ENCODE measurements at places on chromosomes 4 and X. TPM values are rescaled to one million over a fixed set of nuclear protein-coding genes. Genes with fewer than 3 reads are reported as not detected.

DNA sequence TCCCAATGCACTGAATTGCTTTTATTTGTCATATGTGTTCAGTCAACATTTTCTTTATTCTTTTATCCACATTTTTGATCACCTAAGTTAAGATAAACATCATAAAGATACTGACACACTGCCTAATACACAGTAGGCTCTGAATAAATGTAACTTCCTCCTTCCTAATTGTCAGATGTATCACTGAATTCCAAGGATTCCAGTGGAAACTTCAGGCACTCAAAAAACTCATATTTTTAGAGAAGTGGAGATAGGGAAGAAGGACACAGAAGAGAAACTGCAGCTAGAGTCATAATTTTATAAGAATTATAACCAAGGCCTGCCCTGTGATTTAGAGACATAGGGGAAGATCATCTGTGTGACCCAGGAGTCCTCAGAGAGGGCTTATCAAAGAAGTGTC, 753.3 kb downstream of the ADGRL3 start:
- no peak for DNase-seq

- peak; percentile 34 for DNase-seq
These were observed 33.2 kb upstream of the MID1IP1 start for GRCh38 chrX:38768079-38768478.

DNA sequence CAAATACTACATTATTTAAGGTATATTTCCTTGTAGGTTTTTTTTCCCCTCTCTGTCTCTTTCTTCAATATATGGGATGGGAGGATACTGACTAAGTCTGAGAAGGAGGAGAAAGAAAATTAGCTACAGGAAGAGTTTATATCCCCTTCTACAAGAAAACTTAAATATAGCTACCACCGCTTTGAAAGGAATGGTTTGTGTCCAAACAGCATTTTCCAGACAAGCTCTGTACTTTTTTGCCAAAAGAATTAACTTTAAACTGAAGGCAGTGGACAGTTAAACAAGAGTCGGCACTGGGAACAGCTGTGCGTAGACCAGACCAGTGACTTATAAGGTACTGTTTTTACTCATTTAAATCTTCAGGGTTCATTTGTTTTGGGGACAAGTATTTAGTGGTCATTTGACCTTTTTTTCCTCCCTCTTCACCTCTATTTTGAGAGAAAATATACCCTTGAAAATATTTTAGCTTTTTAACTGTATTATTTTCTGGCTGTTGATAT, 303.7 kb downstream of the ARHGAP24 start:
- peak; percentile 69 for DNase-seq

GRCh38 chr4:43113196-43113595, 220.7 kb downstream of the GRXCR1 start:
- DNase-seq: no peak

DNA sequence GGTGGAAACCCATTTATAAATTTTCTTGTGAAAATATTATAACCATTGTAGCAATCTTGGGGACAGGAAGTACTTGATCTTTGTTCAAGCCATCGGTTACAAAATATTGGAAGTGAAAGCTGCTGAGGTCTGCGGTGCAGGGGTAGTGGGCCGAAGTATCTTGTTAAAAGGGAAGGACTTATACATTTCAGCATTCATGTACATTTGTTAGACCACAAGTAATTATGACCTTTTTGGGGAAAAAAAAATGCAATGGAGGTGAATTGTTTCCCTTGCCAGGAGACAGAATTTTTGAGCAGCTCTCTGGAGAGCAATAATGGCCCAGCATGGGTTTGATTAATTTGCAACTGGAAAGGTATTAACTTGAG, 121.3 kb downstream of the EGF start:
- no peak for DNase-seq

- no peak for DNase-seq
These were observed 173.8 kb upstream of the SCML1 start for GRCh38 chrX:17563515-17563914.

DNA sequence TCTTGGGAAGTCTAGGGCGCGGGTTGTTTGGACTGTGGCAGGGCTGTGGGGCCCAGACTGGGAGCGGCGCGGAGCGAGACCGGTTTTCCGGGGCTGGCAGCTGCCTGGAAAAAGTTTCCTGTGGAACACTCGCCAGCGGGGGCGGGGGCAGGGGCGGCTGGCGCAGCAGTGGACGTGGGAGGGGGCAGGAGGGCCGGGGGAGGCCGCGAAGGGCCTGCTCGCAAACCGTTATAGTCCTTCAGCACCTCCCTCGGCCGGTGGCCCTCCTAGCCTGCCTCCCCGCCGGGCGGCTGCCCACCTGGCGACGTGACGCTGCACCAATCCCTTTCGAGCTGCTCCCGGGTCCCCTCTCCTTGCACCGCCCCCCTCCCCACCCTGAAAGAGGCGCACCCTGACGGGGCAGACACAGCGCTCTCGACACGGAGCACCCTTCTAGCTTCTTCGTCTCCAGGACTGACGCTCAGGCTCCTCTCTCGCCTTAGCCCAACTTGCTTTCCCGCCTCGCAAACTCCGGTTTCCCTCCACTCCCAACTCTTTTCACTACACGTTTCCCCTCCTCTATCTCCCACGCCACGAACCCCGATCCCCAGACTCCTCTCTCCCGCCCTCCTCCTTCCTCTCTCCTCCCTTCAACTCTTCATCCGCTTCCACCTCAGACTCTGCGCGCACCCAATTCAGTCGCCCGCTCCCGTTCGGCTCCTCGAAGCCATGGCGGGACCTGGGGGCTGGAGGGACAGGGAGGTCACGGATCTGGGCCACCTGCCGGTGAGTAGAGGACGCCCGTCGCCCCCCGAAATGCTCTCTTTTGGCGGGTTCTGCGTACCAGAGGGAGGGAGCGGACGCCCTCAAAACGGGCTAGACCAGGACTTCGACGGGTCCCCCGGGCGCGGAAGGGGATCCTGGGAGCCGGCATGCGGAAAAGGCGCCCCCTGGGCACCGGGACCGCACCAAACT, at the start of gene NRK:
NRK (plus strand) TSS at position 402 of the 954 bp plus-strand sequence; CDS start at position 709, 307 bp downstream.
- DNase-seq: no peak

GRCh38 chr4:143185253-143186107, 763 bp downstream of the USP38 start:
- peak; percentile 45 for DNase-seq

The PRICKLE3 gene
- total RNA-seq: 9.7 TPM

The MAGEA11 gene
- total RNA-seq: not detected

The F11 gene
- total RNA-seq: not detected

The HPSE gene
- 12.0 TPM for total RNA-seq

The TLR2 gene
- 0.51 TPM for total RNA-seq
